ENCODE measurements at places on chromosomes 5 and 9.

GRCh38 chr9:136621734-136622093 lies 41.0 kb upstream of the EGFL7 start:
- DNase-seq: no peak

DNA sequence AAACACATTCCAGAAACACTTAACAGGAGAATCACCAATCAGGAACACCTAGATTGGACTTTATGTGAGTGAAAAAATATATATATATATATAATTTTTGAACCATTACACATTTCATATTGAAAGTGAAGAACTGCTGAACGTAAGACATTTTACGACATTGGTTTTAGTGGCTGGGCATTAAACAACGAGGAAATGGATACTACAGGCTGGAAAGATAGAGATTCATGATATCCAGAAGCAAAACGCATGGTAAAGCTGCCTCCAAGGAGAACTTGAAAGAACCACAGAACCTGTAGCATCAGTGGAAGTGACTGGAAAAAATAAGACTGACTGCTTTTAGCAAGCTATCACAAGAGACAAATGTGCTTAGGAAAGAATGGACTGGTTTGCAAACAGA lies 13.2 kb upstream of the NDUFS4 start:
- no peak for DNase-seq

GRCh38 chr9:15300218-15300617 lies 6.8 kb downstream of the TTC39B start:
- no peak for DNase-seq

DNA sequence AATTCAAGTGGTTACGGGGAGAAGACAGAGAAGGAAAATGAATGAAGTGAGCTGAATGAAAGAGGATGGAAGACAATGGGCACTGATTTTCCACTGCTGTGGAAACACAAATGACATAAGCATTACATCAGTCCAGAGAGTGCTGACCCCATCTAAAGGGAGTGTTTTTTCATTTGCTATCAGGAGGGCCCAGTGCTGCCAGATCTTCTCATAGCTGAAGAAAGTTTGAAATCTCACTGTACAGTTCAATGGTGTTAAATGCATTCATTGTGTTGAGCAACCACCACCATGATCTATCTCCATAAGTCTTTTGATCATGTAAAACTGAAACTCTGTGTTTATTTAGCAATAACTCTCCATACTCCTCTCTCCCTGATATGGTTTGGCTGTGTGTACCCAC lies 41.5 kb upstream of the STARD4 start:
- DNase-seq: no peak

DNA sequence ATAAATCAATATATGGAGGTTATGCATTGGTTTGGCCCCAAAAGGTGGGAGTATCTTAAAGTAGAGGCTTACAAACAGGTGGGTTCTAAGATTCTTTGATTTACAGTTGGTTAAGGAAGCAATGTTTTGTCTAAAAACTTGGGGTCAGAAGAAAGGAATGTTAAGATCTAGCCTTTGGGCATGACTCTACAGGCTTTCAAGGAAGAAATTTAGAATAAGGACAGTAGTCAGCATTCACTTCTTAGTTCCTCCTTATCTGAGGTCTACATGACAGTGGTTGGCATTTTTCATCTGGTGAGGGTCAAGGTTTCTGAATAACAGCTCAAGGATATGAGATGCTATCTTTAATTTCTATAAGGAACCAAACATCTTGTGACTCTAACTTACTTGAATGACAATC lies 122.8 kb downstream of the CAMK4 start:
- DNase-seq: no peak

DNA sequence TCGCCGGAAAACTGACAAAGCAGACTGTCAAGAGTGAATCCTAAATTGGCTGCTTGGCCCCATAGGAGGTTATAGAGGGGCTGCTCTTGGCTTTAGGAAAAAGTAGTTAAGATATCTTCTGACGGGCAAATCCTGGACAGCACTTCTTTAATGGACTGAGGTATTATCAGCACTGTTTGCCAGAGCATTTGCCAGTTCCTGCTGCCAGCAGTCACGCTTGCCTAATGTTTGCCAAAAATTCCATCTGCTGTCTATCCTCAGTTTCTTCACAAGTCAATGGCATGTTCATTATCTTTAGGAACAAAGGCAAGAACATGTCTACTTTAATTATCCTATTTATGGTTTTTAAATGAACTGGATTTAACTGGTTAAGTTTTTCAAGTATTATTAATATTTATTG lies 25.8 kb upstream of the SREK1 start:
- no peak for DNase-seq

- no peak for DNase-seq
These were observed 327.8 kb upstream of the PIK3R1 start for GRCh38 chr5:67887748-67888161.

DNA sequence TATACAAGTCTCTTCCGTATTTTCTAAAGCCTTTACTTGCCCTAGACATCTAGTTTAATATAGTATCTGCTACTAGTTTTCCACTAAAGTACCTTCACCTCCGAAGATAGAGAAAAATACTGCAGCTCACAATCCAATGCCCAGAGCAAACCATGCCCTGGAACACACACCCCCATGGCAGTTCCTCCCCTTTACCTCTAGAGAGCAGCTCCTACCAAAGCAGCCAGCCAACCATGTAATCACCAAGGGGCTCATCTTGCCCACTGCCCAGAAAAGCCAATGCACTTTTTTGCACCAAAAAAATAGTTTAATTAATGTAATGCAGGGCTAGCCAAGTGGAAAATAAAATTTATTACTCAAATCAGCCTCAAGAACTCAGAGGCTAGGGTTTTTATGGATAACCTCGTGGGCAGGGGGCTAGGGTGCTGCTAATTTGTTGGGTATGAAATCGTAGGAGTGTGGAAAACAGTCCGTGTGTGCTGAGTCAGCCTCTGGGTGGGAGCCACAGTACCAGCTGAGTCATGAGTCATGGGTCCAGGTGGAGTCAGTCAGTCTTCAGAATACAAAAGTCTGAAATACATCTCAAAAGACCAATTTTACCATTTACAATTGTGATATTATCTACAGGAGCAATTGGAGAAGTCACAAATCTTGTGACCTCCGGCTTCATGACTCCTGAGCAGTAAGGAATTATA lies 120.1 kb upstream of the ACO1 start:
- no peak for DNase-seq

DNA sequence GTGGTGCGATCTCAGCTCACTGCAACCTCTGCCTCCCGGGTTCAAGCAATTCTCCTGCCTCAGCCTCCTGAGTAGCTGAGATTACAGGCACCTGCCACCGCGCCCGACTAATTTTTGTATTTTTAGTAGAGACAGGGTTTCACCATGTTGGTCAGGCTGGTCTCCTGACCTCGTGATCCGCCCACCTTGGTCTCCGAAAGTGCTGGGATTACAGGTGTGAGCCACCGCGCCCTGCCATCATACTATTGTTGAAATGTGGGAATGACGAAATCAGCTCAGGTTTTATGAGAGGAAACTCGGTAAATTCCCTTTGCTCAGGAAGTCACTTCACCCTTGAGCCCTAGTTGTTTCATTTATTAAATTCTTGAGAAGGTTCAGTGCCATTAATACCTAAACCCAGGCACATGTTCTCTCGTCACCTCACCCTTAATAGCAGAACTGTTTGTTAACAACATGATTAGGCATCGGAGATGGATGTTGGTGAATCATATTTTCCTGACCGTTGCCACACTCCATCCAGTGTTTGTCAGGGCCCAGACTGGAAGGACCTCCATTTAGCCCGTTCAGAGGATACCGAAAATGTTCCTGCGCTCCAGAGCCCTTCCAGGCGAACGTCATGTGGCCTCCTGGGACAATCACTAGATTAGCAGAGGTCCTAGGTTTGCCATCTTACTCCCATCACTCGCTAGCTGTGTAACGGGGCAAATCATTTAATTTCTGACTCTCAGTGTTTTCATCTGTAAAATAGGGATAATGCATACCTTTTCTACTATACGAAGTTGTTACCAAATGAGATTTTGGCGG lies 20.0 kb upstream of the CREBRF start:
- no peak for DNase-seq

- no peak for DNase-seq
These were observed 535.3 kb downstream of the PDE4D start for GRCh38 chr5:59358005-59358861.

DNA sequence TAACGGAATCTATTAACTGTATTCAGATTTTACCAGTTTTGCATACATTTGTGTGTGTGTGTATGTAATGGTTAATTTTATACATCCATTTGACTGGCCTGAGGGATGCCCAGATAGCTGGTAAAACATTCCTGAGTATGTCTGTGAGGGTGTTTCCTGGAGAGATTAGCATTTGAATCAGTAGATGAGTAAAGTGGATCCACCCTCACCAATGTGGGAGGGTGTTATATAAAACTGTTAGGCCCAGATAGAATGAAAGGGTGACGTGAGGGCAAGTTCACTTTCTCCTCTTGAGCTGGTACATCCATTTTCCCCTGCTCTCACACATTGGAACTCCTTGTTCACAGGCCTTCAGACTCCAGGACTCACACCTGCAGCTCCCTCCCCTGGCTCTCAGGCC lies 88.7 kb downstream of the EMB start:
- DNase-seq: no peak

DNA sequence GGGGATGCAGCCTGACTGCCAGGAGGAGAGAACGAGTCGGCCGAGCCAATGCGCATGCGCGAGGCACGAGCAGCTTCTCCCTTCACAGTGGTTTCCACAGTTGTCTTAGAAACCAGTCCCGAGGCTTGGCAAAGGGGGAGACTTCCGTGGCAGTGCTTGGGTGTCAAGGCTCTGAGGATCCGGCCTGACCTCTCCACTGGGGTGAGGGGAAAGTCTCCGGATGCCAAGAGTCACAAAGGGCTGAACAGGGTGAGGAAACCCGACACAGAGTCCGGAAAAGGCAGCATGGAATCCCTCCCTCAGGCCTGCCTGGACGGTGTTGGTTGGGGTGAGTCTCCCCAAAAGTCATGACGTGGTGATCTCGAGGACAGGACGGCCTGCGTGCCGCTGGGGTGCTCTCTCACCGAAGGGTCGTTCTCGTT lies 475.5 kb downstream of the SPATA31A7 start:
- DNase-seq: no peak

- peak; percentile 62 for DNase-seq
These were observed 5.0 kb downstream of the PRUNE2 start for GRCh38 chr9:76900884-76901440.

Measured in NCI-H2029 (cell line).